Activated naive CD4-positive, alpha-beta T cell treated with anti-CD3 and anti-CD28 coated beads, Interleukin-2, amount 50 U/mL, for 72 hours (primary cell): ENCODE measurements at places on chromosomes 5 and 9. TPM values are rescaled to one million over a fixed set of nuclear protein-coding genes. Genes with fewer than 3 reads are reported as not detected.

CCL21 gene
- total RNA-seq, result not detected

GRCh38 chr9:98117984-98118639, 910 bp downstream of the TRIM14 start:
- peak; percentile 35 for DNase-seq

DNA sequence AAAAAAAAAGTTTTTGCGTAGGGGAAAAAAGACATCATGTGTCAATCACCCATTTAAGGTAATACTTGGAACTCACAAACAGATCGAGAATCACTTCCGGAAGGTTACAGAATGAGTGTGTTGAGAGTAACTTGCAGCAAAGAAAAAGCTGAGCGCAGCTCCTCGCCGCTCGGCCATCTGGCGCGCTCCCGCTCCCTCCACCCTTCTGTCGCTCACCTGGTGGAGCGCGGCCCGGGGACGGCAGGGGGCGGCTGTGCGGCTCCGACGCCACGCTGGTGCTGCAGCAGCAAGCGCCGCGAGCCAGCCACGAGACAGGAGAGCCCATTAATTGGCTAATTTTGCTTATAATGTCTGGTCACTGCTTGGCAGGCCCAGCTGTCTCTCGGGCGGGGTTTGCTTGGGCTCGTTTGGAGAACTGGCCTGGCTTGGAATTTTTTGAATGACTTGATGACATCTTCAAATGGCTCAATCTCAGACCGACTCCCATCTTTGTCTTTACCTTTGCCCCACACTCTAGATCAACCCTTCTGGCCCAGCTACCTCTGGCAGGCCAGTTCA, 601.8 kb downstream of the CCDC171 start:
- DNase-seq, result peak; percentile 61

- DNase-seq, result no peak
These were observed 64.6 kb downstream of the SH3TC2 start for GRCh38 chr5:148998174-148998797.

DNA sequence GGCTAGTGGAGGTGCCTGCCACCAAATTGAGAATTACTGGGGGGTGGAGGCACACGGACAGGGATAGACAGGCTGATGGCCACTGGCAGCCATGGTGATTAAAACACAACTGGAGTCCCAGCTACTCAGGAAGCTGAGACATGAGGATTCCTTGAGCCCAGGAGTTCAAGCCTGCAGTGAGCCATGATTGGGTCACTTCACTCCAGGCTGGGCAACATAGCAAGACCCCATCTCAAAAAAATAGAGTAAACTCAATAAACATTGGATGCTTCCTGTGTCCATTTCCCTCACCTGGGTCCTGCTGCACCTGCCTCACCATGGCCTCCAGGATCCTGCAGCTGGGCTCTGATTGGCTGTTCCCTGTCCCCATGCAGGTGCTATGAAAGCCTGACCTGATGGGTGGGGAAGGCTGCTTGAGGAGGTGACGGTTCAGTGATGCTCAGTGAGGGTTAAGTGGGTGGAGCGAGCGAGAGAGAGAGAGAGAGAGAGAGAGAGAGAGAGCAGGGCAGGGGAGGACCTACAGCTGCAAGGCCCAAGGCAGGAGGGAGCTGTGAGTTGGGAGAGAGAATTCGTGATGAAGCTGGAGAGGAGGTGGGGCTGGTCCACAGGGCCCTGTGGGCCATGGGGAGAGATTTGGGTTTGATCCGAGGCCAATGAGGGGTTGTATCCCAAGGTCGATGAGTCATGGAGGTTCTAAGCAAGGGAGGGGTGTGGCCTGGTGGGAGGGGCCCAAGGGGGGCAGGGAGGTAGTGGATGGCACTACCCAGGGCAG, 36.7 kb upstream of the FUBP3 start:
- DNase-seq, result no peak

- no peak for DNase-seq
These were observed 102.6 kb downstream of the ERCC6L2 start for GRCh38 chr9:95978106-95978505.
